ENCODE measurements at places on chromosomes 11 and 22.

DNA sequence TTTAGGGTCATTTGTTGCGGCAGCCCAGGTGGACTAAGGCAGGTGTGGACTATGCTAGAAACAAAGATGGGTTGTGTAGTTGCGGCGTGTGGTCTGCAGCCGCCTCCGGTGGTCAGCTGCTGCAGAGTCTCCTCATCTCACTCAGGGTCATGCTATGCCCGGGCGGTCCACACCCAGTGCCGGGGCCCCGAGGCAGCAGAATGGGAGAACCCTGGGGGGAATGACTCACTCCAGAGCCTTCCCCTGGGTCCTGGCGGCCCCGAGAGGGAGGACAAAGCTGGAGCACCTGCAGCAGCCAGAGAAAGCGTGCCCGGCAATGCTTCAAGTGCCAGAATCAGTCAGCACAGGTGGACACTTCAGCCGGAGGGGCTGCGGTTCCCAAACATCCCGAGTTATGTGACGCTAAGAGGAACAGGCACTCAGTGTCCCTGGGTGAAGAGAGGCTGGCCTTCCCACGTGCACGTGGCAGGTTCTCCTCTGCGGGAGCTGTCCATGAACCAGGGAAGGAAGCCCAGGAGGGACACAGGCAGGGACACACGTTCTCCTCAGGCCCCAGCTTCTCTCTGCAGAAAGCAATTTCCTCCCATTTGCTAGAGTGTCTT is 289.6 kb upstream of the B3GAT1 start:
- DNase-seq = no peak

GRCh38 chr11:71519546-71519945 is 7.5 kb upstream of the KRTAP5-7 start:
- DNase-seq = no peak

DNA sequence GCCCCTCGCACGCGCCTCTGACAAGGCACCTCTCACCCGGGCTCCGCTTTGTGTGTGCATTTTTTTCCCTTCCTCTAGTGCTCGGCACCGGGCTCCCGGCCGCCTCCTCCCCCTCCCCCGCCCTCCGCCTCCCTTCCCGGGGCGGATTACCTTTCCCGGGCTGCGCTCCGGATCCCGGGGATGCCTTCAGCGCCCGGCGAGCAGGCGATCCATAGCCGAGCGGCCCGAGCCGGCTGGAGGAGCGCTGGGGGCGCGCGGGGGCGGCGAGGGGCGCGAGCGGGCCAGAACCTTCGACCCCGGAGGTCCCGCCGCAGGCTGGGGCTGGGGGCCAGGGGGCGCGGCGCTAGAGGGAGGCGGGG is 282 bp downstream of the MPPED2 start:
- no peak for DNase-seq

GRCh38 chr22:19061471-19062138 is 60.6 kb downstream of the DGCR2 start:
- DNase-seq = no peak

DNA sequence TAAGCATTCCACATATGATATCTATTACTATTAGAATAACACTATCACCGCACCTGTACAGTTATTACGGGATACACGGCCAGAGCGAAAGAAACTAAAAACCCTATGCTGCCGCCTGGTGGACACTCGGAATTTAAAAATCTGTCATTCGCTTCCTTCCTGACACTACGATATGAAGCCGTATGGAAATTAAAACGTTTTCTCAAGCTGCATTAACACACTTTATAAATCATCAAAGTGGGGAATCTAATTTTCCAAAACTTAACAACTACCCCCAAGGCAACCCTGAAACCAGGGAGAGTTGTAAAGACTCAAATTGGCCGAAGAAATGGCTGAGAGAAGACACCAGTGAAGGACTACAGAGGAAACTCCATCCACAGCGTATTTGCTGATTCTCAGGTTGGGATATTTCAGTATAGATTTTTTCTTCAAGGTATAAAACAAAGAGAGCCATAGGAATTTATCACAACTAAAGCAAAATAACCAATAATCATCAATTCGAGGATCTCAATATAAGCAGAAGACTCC is 1.4 kb downstream of the CCDC73 start:
- DNase-seq = peak; percentile 12

DNA sequence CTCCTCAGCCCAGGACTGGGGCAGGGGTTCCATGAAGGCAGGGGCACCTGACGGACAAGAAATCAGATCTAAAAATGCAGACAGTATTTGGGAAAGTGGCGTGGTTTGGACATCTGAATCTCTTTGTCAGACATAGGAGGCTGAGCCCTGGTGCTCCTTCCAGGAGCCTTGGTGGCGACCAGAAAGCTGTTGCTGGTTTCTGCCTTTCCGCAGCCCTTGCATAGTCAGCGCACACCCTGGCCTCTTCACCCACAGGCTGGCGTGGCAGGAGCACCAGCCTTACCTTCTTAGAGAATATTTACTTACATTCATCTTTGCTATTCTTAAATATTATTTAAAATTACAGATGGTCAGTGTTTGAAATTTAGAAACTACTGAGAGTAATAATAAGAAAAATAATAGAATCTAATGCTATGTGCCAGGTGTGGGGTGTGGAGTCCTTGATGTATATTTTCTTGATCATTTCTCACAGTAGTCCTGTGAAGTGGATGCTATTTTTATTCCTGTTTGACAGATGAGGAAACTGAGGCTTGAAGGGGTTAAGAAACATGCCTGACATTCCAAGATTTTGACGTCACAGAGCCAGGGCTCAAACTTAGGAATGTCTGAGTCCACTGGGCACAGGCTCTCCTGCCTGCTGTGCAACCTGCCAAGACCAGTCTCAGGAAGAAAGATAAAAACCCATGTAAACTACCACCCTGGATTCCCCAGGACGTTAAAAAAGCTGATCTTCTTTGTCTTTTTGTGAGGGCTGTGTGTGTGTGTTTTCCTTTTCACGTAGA is 51.6 kb downstream of the TBC1D22A start:
- peak; percentile 13 for DNase-seq

All from fibroblast of lung (primary cell).